Esophagus squamous epithelium (tissue), 5 donors: ENCODE measurements at places on chromosomes 1 and 21.

DNA sequence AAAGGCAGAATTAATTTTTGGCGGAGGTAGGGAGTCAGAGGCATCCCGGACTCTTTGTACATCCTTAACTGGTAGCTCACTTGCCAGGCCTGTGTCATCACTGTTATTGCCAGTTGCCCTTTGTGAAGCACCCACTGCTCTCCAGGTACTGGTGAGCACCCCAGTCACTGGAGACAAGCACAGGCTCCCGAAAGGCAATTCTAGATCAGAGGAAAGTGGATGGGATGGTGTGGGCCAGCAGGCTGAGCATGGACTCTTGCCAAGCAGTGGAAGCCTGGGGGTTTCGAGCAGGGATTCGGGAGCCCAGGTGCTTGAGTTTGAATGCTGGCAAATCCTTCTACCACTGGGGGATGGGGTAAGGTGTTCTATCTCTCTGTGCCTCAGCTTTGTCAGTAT is 551.1 kb downstream of the MATN1 start:
- DNase-seq, result no peak

GRCh38 chr1:206098242-206098919 is 18.8 kb downstream of the AVPR1B start:
- DNase-seq, result no peak

DNA sequence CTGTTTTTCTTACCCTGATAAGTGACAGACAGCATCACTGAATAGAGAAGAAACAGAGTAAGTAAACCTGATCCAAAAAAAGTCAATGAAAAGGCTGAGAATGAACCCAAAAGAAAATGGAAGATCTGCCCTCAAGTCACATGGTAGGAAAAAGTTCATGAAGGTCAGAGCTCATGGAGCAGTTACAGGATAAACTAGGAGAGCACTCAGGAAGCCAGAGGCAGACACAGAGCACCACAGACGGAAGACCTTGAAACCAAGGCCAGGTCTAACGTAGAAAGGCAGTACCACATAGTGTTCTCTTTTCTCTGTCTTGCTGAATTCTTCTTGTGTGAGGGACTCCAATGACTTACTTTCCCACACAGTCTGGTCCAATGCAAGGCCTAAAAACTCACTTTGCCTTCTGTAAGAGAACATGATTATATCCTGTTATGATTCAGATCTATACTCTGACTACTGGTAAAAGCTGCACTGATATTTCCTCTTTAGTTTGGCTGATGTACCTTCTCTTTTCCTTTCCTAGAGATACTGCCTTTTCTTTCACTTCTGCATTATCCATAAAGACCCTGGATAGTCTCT is 40.8 kb downstream of the RTCA start:
- no peak for DNase-seq

DNA sequence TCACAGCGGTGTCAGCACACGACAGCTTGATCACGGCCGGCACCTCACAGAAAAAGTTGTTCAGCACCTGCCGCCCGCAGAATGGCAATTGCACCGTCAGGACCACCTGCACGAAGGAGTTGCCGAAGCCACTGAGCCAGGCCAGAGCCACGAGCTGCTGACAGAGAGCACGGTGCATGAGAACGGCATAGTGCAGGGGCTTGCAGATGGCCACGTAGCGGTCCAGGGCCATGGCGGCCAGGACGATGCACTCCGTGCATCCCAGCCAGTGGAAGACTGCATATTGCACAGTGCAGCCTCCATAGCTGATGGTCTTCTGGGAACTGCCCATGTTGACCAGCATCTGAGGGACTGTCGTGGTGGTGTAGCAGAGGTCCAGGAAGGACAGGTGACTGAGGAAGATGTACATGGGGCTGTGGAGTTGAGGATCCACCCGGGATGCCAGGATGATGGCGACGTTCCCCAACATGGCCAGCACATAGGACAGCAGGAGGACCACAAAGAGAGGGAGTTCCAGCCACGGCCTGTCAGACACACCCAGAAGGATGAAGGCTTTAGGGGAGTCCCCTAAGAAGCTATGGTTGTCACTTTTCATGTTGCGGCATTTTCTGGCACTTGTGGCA is 6.4 kb downstream of the OR2B11 start:
- DNase-seq, result no peak

DNA sequence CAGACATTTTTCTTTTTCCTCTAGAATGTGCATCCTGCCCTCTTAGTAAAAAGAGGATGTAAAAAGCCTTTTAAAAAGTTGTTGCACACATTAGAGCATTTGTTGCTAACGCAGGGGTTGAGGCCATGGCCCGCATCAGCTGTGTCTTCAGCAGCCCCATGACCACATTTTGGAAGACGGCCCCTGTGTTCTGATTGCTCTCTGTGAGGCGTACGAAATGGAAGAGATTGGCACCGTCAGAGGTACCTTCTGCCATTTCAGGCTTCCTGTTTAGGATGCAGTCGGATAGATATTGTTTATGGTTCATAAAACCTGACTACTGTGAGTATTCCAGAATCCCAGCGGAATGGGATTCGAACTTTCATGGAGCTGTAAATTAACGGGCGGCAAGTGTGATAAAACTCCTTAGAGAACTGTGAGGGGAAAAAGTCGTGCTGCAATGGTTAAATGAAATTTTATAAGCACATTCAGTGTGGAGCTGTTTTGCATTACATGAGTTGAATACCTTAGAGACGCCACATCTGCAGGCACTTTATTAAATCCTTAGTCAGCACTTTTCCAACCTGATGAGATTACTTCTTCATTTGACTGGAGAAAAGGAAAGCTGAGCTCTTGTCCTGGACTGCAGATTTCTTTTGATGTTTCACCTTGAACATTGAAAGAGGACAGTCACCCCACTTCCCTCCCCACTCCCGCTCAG is 273.9 kb downstream of the TM2D1 start:
- no peak for DNase-seq

DNA sequence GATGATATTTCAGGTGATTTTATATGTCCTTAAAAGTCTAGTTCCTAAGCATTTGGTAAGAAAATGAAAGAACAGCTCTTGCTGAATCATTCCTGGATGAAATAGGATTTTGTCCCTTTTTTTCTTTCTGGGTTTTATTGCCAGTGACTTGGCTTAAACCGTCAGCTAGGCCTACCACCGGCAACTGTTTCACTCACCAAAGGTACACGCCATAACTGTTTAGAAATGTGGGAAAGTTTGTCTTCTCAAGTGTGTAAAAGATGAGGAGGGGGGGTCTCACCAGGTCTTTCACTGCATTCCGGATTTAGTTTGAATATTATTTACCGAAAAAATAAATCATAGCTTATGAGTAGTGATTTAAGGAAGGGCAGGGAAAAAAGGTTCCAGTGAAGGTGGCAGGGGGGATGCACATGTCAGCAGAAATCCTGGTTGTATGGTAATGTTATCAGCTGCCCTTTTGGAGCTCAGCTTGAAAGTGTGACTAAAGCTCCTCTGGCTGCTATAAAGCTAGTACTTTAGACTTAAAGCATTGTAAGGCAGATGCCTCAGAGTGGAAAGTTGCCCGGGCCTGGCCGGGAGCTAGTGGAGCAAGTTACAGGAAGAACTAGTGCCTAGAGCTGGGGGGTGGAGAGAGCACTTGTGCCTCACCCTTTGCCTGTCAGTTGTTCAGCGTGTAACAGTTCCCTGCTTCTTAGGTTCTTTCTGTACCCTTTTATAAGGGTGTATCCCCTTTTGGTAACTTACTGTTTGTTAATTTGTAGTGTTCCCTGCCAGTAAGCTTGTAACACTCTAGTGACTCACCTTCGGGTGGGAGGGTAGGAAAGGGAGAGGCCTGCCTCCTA is 3.1 kb downstream of the ATP1A1 start:
- no peak for DNase-seq

- no peak for DNase-seq
Observed at GRCh38 chr1:97999320-97999719, 78.5 kb upstream of the DPYD start.

GRCh38 chr1:61050541-61051442 is 31.6 kb upstream of the NFIA start:
- no peak for DNase-seq

DNA sequence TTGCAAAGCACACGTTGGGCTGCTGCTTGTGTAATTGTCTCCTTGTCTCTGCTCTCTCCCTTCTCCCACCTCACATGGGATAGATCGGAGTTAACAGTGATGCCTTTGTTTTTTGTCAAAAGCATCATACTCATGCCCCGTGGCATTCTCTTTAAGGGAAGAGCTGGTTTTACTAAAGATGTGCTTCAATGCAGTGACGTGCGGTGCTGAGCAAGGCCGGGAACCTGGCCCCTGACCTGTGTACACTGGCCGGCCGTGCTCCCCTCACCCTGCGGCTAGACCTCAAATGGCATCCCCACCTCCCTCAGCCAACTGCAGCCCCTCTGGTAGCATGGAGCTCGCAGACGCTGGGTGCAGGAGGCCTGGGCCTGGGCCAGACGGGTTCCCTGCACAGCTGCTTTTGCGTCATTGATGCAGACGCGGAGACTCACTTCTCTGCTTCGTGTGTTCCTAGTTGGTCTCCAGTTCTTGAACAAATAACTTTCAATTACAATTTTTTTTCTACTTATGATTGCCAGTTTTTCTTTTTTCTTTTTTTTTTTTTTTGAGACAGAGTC is 19.9 kb downstream of the AGPAT3 start:
- DNase-seq, result no peak

- peak; percentile 35 for DNase-seq
Observed at GRCh38 chr1:21255284-21255942, 34.9 kb downstream of the ECE1 start.

DNA sequence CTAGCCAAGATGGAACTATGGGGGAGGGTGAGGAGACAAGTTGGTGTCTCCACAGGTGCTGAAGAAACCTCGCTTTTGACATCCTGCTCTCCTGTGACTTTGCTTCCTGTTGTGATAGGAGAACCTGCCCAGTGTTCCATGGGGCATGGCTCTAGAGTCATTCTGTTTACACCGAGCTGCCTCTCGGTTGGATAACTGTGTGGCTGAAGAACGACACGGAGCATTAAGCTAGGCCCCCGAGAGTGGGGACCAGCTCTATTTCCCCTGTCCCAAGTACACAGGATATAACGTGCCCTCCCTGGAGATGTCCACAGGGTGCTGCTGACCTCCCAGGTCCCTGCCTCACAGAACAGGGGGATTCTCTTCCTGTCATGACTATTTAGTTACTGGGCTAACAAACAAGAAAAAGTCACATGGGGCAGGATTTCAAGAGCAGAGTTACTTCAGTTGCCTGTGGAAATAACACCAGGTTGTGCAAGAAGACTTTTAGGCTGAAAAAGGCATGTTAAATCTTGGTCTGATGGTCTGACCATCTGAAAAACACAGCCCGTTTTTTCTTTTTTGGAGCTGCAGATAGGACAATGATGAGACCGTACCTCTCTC is 29.4 kb upstream of the PPP2R5A start:
- DNase-seq, result no peak

DNA sequence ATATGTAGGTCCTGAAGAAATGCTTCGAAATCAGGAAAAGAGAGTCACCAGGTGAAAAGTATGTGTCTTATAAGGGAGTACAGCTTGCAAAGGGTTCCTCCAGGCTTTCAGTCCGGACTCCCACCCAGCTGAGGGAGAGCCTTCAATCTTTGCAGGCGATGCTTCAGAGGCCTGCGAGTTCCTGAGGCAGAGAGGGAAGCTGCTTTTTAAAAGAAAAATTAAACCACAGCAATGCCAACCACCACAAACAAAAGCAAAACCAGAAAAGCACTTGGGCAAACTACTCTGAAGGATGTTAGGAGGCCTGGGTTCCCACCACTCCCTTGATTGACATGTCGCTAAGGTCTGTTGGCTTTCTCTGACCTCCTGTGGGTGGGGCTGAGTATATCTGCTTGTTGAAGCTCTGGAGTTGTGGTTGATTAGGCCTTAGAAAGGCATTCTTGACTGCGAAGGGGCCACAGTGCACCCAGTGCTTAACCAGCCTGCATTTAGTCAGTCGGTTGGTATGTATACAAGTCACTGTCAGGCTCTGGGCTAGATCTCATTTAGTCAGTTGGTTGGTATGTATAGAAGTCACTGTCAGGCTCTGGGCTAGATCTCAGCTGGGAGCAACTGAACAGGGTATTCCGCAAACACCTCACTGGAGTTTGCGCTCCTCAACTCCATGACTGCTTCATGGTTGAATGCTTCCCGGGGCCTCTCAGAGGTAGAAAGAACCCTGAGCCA is 1.2 kb downstream of the NIPAL3 start:
- no peak for DNase-seq

DNA sequence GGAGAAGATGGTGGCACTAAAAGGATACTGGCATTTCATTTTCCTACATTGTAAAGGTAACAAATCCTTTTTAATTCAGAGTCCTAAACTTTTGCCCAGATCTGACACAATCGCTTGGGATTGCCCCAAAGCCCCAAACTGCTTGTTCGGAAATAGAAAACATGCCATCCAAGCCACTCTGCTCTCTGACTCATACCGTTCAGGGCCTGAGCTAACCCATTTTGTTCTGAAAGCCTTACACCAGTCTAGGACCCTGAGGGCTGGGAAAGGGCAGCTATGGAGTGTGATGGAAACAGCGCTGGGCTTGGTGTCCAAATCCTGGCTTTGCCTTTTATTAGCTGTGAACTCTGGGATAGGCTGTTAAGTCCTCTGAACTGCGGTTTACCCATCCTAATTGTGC is 159.4 kb upstream of the UBE2U start:
- no peak for DNase-seq

DNA sequence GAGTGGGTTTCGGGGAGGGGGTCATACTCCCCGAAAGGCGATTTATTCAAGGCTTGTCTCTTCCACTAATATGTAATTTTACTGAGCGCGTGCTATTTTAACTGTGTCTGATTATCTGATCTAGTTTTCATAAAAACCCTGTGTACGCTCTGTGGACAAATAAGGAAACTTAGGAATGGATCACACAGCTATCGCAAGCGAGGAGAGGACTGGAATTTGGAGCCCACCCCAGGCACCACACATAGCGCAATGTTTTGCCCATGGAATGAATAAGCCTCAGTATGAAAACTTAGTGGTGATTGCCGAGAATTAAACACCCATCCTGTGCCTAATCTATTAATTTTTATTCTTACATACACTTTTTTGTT is 9.8 kb upstream of the RAB42 start:
- no peak for DNase-seq

DNA sequence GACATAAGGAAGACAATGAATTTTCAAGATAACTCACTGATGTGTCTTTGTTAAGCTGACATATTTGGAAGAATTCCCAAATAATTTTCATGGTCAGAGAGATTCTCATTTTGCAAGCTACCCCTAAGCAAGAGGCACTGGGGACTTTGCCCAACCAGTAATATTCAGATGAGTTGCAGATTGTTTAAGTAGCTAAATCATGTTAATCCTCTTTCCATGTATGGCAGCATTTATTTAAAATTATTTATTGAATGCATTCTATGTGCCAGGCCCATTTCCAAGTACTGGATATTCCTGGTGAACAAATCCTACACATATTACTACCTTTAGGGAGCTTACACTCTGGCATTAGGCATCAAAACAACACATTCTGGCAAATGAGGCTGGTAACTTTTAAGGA is 56.5 kb upstream of the BACH1 start:
- DNase-seq, result no peak

GRCh38 chr1:113674591-113674990 is 84.7 kb downstream of the PHTF1 start:
- DNase-seq, result no peak

GRCh38 chr1:54940042-54940441 is 40.4 kb upstream of the TMEM61 start:
- DNase-seq, result no peak
